ENCODE measurements at places on chromosomes 7 and 10.

DNA sequence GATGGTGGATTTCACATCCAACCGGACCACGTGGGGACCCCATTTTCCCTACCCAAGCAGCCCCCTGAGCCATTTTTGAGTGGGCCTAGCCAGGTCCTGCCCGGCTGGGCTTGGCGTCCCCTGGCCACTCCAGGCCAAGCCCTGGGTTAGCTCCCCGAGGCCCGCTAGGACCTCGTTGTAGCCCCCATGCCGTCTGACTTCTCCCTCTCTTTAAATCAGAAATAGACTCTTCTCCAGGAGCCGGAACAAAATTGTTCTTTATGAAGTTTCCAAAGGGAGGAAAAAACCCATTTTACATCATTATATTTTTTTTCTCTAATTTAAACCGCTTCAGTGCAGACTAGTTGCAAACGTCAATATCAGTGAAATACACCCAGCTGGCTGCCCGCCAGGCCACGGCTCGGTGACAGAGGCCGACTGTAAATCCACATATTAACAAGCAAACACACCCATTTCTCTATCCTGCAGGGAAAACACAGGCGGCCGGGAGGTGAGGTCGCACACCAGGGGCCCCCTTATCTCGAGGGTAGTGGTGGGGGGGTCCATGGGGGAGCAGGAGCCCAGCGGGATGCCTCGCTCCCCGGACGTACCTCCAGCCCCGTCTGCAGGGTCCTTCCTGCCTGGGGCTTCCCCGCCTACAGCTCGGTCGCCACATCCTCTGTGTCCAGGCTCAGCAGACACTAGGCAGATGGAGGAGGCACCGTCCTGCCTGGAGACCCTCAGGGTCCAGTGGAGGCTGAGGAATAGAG lies 72.7 kb downstream of the ELFN1 start:
- no peak for DNase-seq

DNA sequence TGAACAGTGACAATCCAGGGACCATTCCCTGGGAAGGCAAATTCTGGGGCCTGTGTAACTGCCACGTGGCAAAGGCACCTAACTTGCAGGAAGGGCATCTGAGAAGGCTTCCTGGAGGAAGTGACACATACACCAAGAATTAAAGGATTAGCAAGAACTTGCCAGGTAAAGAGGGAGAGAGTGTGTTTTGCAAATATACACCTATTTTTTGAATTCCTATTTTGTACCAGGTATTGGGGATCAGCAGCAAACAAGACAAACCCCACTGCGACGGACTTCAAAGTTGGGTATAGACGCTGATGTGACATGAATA lies 206.5 kb upstream of the ZMIZ1 start:
- no peak for DNase-seq

- DNase-seq = no peak
These were observed 83.0 kb upstream of the KAT6B start for GRCh38 chr10:74743401-74743800.

- DNase-seq = no peak
These were observed 4.9 kb upstream of the ADGRA1 start for GRCh38 chr10:133082685-133083421.

- DNase-seq = no peak
These were observed 48.0 kb downstream of the JCAD start for GRCh38 chr10:30011396-30011795.

- no peak for DNase-seq
These were observed 48.4 kb upstream of the HMX3 start for GRCh38 chr10:123087348-123087747.

DNA sequence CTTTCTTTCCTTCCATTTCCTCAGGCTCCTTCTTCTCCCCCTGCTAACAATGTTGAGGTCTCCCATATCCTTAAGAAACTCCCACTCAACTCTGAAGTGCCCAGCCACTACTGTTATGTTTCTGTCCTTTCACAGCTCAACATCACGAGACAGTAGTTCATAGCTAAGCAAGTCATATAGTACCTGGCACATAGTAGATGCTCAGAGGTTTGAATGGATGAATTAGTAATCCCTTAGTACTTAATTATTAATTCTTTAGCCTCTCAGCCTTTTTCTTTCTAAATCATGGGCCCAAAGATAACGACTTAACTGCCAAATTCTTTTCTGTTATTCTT lies 22.6 kb downstream of the CSGALNACT2 start:
- no peak for DNase-seq

- no peak for DNase-seq
These were observed 21.4 kb upstream of the CHST12 start for GRCh38 chr7:2381881-2382509.

DNA sequence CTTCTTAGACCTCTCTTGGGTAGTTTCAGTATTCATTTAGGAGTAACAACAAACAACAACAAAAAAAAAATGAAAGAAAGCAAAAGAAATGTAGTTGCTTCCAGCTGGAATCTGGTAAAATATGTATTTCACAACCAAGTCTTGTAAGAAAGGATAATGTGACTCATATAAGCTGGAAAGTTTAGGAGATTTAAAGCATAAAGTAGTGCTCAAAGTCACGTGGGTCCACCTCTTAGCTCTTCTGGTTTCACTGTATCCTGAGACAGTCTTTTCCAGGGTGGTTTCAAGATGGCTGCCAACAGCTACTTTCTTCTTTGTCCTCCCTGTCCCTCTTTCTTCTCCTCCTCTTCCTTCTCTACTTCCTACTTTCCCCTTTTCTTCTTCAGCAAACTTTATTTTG lies 69.5 kb upstream of the CDK13 start:
- no peak for DNase-seq

GRCh38 chr10:78190051-78190825 lies 156.6 kb downstream of the RPS24 start:
- no peak for DNase-seq

DNA sequence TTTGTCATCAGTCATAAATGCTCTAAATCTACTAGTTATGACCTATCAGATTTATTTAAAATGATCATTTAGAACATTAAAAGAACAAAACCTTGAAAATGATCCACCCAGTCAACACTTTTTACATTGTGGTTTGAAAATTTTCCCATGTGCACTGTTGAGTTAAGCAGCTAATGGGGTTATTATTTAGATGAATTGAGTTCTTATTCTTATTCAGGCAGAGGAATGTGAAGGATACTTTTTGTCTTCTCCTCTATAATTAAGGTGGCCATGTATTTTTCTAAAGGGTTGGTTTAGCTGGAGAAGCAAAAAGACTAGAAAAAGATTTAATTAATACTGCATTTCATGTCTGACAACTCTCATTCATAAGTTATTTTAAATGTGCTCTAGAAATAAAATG lies 74.9 kb upstream of the FEZF1 start:
- no peak for DNase-seq

DNA sequence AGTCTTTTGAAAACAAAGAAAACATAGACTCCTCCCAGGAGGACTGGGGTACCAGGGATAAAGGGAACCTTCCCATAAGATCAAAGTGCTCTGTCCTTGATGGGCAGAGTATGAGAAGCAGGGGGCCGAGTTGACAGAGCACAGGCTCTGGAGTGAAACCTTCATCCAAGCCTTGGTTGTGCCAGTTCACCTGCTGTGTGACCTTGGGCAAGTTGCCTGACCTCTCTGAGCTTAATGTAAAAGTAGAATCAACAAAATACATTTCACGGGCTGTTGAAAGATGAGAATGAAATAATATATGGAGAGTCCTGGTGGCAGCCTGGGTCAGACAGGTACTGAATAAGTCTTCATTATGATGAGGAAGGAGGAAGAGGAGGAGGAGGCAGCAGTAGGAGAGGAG lies 69.9 kb downstream of the SLIT1 start:
- no peak for DNase-seq

GRCh38 chr7:101757879-101758278 lies 59.5 kb upstream of the CUX1 start:
- DNase-seq = no peak

DNA sequence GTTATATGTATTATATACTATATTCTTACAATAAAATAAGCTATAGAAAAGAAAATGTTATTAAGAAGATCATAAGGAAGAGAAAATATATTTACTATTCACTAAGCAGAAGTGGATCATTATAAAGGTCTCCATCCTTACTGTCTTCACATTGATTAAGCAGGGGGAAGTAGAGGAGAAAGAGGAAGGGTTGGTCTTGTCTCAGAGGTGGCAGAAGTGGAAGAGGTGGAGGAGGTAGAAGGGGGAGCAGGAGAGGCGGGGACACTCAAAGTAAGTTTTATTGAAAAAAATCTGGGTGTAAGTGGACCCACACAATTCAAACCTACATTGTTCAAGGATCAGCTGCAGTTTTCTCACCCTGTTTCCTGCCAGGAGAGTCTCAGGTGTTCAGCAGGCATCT lies 28.9 kb upstream of the ERCC6 start:
- no peak for DNase-seq

GRCh38 chr10:17510242-17510908 lies 56.0 kb upstream of the ST8SIA6 start:
- DNase-seq = no peak

DNA sequence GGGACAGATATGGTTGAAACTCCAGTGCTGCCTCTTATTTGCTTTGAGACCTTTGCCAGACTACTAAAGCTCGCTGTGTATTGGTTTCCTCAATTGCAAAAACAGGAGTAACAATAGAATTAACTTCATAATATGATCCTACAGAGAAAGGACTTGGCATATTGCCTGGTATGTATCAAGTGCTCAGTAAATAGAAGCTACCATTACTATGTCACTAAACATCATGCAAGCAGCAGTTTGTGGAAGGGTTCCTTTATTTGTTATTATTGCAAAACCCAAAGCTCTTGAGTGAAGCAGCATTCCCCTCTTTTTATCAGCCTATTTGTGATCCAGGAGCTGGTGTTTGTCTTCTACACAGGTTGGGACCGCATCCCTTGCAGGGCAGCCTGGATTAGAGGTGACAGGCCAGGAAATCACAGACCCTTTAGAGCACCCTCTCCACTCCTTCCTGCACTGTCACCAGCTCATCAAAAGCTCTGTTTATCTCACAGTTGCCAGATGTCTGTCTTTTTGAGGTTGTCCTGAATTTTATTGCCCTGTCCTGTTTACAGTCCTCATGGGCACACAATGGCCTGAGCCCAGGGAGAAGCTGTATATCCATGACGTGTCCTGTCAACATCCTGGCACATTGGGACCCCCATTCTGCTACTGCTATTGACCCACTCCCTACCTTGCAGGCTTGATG lies 121.5 kb downstream of the SNX10 start:
- DNase-seq = no peak

DNA sequence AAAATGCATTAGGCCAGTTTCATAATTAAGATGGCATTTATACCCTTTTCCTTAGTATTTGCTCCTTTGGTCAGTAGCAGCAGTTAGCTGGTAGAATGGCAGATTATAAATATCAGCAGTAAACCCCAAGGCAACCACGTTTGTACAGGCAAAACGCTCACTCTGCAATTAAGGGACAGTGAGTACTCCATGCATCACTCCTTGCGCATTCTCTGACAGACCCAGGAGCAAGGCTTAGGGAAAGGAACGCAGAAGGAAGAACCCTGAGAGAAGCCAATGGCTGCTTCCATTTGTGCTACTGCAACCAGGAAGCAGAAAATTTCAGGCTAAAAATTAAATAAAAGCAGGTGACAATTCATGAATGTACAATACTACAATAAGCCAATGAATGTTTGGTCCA lies 12.9 kb downstream of the ETV1 start:
- DNase-seq = no peak

DNA sequence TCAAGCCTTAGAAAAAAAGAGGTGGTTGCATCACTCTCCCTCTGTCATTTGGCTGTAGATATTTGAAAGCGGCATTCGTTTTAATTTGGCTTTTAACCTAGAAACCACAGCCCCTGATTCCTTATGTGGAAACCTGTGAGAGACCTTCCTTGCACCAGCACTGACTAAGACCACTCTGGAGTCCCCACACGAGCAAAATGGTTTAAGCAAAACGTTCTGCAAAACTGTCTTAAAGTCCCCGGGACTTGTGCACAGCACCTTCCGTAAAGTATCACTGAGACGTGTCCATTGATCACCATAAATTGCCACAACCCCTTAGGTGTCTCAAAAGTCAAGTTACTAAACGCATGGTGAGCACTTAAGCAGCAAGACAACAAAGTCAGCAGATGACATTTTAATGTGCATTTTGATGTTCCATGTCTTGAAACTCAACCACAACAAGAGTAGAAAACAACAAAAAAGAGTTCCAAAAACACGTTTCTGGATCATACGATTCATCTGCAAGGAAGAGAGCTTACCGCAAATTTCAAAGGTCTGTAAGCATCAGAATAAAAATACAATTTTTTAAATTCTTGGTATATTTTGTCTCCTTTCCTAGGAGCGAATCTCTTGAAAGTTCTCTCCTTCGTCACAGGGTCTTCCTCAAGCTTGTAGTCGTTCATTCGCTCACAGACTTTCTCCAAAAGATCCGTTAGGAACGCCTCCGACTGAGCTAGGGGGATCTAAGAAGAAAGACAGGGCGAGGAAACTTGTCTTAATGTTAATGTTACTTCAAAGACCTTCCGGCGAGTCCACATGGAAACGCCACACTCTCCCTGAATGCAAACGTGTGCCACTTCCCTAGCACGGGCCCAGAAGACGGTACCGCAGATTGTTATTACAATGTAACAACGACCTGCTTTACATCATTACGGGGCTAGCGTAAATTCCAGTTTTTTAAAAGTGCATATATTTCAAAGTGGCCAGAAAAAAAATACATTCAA lies 37.7 kb downstream of the CNPY1 start:
- no peak for DNase-seq

DNA sequence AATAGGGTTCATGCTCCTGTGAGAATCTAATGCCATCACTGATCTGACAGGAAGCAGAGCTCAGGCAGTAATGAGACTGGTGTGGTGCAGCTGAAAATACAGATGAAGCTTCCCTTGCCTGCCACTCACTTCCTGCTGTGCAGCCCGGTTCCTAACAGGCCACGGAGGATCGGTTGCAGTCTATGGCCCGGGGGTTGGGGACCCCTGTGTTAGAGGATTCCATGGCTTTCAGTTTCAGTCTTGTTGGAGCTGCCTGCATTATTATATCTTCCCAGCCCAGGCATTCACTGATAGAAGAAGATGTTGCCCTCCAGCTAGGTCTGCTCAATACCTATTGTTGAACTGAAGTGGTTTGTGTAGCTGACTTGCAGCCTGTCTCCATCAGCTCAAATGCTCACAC lies 1298.8 kb downstream of the TYW1 start:
- DNase-seq = no peak

DNA sequence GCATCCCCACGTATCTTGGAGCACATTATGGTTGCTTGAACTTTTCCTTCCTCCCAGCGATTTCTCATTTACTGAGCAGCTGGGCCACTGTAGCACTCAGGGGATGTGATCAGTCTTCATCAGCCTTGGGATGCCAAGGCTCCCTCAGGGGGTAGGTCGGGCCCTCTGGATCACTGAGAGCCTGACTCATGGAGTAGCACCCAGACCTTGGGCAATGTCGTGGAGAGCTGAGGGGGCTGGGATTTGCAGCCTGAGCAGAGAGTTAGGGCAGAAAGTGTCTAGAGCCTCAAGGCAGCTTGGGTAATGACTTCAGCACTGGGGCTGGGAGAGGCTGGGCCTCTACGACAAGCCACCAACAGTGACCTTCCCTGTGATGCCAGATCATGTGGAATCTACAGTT lies 86.5 kb upstream of the CXCL12 start:
- no peak for DNase-seq

GRCh38 chr10:102408728-102409603 lies 9.6 kb downstream of the PSD start:
- peak; percentile 79 for DNase-seq

All from stimulated activated CD4-positive, alpha-beta T cell treated with anti-CD3 and anti-CD28 coated beads, Interleukin-15, amount 100 ng/mL, for 1 hour (primary cell).